ENCODE measurements at places on chromosomes 5 and 9. TPM values are rescaled to one million over a fixed set of nuclear protein-coding genes. Genes with fewer than 3 reads are reported as not detected.

Gene MYMK
- total RNA-seq: not detected

Gene LRRTM2
- total RNA-seq: 28.9 TPM

Gene KIF12
- total RNA-seq: 0.93 TPM

Gene GPR150
- not detected for total RNA-seq

Gene ZNF658
- total RNA-seq: 9.4 TPM

Gene PROP1
- total RNA-seq: not detected

Gene F2R
- 59.3 TPM for total RNA-seq

Gene PCDHA1
- total RNA-seq: 0.69 TPM

Gene APC
- total RNA-seq: 136 TPM

Gene C9orf43
- 0.47 TPM for total RNA-seq

Gene SVEP1
- 0.10 TPM for total RNA-seq

Gene CDH9
- 3.6 TPM for total RNA-seq

Gene ZBED3
- total RNA-seq: 7.0 TPM

Gene ACOT12
- not detected for total RNA-seq

Gene PRDM9
- total RNA-seq: not detected

Gene DBH
- 1.8 TPM for total RNA-seq

Gene PCDHGA2
- 3.0 TPM for total RNA-seq

Gene GLRA1
- total RNA-seq: 0.22 TPM

Gene ZNF462
- 259 TPM for total RNA-seq

Gene PCDHGA5
- total RNA-seq: 4.6 TPM

Gene CARD9
- 4.1 TPM for total RNA-seq

Gene PDE6A
- not detected for total RNA-seq

Gene FIBCD1
- total RNA-seq: not detected

Gene DND1
- 5.4 TPM for total RNA-seq

Gene PCDHAC2
- 6.0 TPM for total RNA-seq

Gene OLFML2A
- not detected for total RNA-seq

Gene CAVIN4
- total RNA-seq: 32.9 TPM

Gene FGF10
- not detected for total RNA-seq

Gene GAPT
- total RNA-seq: not detected

Gene LECT2
- total RNA-seq: not detected

Gene C1QTNF2
- 1.0 TPM for total RNA-seq

Gene JAK2
- 5.8 TPM for total RNA-seq

Gene CCNO
- total RNA-seq: not detected

Gene ASPN
- total RNA-seq: not detected

Data from glutamatergic neuron (in vitro differentiated cells).